ENCODE measurements at places on chromosomes 3 and 15.

GRCh38 chr3:196268284-196269163 lies 19.0 kb downstream of the PCYT1A start:
- no peak for DNase-seq

DNA sequence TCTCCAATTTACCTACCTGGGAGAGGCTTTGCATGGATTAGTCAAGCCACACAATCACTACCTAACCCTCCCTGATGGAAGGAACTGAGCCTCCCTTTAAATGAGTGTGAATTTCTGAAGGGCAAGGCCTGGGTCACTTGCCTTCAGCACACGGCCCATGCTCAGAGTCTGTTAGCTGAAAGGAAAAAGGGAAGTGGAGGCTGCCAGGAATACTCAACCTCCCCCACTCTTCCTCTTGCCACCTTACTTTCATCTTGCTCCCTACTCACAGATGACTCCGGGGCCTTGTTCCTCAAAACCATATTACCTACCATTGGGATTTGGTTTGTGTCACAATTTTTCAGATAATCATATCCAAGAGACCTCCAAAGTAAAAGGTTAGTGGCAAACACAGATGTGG lies 220.0 kb downstream of the ABHD5 start:
- no peak for DNase-seq

DNA sequence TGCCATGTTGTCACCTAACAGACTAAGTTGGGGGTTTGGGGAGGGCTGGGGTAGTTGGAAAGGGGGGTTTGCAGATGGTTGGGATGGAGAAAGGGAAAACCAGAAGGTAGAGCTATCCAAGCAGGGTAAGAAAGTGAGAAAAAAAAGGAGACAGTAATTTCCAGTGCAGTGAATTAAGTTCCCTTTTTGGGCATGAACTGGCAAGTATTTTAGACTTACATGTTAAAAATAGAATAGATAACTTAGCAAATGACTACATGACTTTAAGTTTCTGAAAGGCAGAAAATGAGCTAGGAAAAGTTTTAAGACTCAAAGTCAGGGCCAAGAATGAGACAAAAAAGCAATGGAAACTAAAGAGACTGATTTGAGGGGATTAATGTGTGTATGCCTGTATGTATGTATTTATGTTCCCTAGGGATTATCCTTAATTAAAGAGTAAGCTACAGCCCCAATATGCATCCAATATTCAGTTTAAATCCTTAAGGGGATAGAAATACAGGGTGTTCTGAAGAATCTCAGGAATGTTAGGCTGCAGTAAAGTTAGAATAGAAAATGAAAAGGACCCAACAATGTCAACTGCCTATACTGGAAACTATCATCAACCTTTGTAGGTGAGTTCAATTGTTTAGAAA lies 285.2 kb upstream of the MME start:
- DNase-seq: no peak

DNA sequence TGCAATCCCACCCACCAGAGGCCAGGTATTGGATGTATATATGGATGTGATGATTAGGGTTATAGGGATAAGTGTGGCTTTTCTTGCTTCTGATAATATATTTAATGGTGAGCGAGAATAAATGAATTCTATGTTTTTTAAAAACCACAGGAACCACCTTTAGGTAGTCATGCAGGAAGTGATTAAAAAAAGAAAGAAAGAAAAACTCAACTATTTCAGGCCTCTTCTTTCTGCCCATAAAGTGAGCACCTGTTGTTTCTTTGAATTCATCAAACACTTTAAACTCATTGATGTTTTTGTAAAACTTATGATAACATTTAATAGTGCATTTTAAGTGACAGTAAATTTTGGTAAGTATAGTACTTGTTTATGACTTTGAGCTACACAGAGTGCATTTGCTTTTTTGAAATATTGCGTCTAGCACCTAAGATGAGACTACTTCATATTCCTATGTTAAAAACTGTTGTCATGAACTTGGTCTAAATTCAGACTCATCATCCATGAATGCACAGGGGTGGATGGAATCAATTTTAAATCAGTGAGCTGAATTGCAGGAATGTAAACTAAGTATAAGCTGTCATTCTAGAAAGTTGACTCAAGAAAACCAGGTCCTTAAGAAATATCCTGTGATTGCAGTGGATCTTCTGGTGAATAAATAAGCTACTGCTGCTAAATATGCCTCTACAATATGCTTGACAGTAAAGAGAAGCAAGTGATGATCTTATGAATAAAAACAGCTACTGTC lies 764.4 kb upstream of the NECTIN3 start:
- DNase-seq: no peak

DNA sequence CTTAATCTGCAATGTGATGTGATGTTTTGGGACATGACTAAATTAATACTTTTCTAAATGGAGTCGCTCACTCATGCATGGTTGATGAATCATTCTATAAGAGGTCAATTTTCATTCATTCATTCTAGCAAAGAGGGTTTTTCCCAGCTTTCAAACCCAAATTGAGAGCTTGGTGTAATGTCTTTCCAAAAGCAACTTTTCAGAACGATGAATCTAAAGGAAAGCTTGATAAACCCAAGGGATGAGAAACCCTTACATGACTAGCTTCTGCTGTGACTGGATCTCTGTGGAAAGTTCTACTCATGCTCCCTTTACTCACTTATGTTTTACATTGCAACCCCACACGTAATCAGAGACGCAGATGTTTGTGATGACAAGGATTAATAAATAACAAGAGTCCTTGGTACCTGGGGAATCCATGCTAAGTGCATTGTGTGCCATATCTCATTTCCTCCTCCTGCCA lies 47.7 kb downstream of the PDZRN3 start:
- no peak for DNase-seq

DNA sequence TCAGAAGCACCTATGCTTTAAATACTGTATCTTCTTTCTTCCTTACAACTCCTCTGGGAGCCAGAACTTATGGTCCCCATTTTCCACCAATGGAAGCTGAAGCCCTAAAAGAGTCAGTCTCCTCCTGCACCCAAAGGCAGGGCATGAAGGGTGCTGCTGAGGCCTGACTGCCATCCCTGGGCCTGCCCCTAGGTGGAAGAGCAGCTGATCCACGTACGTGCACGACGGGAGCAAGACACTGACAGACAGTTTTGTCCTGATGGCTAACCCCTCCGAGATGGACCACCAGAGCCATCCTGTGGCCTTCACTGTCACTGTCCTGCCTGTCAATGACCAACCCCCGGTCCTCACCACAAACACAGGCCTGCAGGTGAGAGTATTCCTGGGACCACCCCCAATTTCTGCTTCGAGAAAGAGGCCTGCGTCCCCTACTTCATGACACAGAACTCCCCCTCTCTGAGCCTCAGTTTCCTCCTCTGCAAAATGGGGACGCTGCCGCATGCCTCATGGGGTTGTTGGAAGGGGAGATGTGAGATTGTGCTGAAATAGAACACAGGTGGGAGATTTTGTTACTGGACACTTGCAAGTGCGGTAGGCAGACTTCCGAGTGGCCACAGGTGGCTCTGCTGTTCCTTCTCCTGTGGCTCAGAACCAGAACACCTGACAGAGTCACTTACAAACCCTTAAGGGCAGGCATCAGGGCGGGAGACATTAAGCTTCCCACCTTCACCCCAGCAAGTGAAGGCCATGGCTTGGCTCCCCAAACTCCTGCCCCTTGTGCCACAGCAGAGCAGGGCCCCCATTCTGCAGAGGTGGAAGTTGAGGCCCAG lies 175.4 kb downstream of the TBC1D2B start:
- DNase-seq: no peak

- DNase-seq: peak; percentile 62
These were observed 4.7 kb upstream of the GOLGA8B start for GRCh38 chr15:34588046-34588674.

- no peak for DNase-seq
These were observed 8.8 kb upstream of the GRAMD1C start for GRCh38 chr3:113829576-113830354.

DNA sequence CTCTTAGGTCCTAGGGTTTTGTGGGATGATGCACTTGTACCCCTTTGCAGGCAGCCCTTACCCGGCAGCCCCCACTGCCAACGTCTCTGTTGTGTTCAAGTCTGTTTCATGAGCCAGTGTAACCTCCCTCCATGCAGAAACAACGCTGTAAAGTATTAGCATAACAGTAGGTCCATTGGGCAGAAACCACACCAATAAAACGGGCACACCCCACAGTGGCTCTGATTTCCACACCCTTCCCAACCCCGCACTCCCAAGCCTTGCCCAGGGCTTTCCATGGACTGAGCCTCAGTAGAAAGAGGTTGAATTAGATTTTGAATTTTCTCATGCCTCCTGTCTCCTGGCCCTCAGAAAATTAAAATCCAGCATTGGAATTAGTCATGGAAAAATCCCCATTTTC lies 124.5 kb downstream of the CACNA1D start:
- no peak for DNase-seq

- no peak for DNase-seq
These were observed 95.4 kb downstream of the ZNF621 start for GRCh38 chr3:40620151-40620550.

GRCh38 chr15:33377204-33377603 lies 66.4 kb downstream of the RYR3 start:
- no peak for DNase-seq

DNA sequence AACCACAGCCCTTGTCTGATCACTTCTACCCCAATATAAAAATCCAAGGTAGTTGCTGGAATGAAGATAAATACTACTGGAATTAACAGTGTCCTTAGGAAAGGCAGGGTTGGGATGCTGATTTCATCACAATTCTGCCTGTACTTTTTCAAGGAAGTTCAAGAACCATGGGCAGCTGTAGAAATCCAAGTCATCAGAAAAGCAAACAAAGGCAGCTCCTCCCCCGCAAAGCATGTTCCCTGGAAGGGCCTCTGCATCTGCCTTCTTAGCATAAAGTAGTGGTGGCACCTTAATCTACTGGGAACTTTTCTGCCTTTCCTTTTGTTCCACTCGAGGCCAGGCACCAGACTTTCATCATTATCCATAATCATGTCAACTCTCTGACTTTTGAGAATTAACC lies 54.4 kb downstream of the ERC2 start:
- no peak for DNase-seq

DNA sequence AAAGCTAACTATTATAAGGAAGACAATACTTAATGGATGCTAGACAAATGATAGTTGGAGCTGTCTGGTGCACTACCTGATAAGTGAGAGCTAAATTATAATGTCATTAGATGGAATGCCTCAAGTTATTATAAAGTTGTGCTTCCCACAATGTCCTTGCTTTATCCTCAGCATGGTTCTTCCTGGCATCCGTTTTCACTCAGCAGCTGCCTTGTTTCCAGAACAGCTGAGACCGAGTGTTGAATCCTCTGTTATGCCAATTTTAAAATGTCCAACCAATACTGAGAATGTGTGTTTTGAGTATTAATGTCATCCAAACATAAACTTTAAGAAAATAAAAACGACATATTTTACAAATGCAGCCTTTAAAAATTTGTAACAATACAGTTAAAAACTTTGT lies 286.7 kb upstream of the SOX2 start:
- peak; percentile 49 for DNase-seq

DNA sequence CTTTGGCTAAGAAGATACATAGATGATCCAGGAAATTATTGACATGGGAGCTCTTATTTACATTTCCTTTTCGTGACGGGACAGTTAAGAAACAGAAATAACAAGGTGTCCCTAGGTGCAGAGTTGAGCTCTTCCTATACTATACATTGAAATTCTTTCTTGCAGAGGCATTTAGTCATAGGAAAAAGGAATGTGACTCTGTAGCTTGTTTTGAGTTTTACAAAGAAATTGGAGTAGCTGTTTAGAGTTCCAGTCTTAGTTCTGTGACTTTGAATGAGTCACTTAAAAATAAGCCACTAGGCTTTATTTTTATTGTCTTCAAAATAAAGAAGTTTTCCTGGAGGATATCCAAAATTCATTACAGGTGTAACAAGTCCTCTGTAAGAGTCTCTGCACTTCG lies 723.5 kb upstream of the SGO1 start:
- no peak for DNase-seq

GRCh38 chr3:186239321-186239720 lies 122.7 kb downstream of the DGKG start:
- DNase-seq: peak; percentile 86

- no peak for DNase-seq
These were observed 300.0 kb downstream of the CHST2 start for GRCh38 chr3:143419611-143420010.

All from NCI-H1417 (cell line).